ENCODE measurements at places on chromosomes 1 and 21.
A peak's percentile ranks its signal among the peaks of the same experiment; 100 is the strongest.

DNA sequence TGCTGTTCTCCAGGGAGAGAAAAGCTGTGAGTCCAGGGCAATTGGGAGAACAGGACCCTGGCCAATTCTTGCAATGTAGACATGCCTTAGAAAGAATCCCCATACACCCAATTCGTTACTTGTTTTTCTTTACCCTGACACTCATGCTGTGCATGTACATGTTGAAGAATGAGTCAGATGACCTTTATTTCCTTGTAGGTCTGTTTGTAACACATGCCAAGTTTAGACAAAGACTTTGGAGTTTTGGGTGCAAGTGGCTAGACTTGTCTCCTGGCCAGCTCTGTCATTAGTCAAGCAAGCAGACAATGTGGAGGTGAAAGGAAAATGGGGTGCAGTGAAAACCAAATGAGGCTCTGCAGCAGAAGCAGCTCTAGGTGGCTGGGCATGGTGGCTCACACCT is 38.1 kb downstream of the GNPAT start:
- no peak for DNase-seq

DNA sequence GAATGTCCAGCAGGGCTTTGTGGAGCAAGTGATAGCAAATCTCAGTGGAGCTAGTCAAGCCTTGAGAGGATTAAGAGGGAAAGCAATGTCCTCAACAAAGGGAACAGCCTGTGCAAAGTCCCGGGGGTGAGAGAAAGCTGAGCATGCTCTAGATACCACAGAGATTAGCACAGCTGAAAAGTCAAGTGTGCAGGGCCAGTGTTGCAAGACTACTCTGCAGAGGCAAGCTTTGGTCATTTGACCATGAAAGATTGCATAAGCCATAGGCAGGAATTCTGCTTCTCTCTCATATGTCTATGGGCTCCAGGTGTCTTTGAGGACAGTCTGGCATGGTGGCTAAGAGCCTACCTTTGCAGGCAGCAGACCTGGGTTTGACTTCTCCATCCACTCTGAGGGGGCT is 181.0 kb upstream of the JUN start:
- DNase-seq = no peak

GRCh38 chr21:30117631-30118030 is 49.0 kb downstream of the CLDN17 start:
- no peak for DNase-seq

- no peak for DNase-seq
Observed at GRCh38 chr1:171911506-171911905, 70.2 kb downstream of the DNM3 start.

GRCh38 chr1:2381741-2382620 is 9.4 kb downstream of the MORN1 start:
- DNase-seq = peak; percentile 59

GRCh38 chr1:162902416-162902815 is 41.4 kb upstream of the CCDC190 start:
- peak; percentile 63 for DNase-seq

DNA sequence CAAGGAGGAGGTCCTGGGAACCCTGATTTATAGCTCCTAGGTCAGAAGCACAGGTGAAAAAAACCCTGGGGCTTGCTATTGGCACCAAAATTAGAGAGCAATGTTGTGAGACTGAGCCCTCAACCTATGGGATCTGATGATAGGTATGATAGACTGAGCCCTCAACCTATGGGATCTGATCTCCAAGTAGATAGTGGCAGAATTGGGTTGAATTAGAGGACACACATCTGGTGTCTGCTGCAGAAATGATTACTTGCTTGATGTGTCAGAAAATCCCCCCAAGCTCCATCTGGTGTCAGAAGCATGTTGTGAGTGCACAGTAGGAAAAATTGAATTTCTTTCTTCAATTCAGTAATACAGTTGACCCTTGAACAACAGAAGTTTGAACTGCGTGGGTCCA is 62.4 kb downstream of the MAP3K21 start:
- DNase-seq = no peak

DNA sequence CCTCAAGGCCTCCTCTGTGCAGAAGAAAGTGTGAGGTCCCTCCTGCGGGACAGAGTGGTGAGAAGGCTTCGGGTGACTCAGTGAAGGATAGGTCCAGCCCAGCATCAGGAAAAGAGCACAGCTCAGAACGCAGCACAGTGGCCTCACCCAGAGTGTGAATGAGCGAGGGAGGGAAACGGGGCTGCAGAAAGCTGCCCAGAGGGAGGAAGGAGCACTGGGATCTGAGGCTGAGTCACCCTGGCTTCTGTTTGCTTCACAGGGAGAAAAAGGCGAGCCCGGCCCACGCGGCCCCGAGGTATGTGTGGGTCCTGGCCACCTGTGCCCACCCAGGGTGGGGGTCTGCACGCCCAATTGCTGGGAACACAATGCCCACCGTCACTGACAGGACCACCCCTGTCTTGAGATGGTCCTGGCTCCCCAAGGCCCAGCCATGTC is 24.3 kb downstream of the COL6A2 start:
- DNase-seq = peak; percentile 93

DNA sequence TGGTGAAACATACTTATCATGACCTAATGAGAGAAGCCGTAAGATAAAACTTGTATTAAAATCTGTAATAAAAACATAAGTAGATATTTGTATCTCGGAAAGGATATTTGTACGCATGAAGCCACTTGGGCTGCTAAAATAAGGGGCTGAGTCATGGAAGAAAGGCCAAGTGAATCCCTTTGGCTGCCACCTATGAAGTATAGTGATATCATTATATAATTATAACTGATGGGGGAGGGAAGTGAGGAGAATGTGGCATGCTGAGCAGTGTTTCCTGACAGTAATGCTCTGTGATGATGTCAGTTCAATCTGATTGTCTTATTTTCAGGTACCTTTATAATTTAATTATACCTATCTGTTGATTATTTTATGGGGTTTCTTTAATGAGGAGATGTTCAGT is 13.6 kb downstream of the RWDD3 start:
- no peak for DNase-seq

DNA sequence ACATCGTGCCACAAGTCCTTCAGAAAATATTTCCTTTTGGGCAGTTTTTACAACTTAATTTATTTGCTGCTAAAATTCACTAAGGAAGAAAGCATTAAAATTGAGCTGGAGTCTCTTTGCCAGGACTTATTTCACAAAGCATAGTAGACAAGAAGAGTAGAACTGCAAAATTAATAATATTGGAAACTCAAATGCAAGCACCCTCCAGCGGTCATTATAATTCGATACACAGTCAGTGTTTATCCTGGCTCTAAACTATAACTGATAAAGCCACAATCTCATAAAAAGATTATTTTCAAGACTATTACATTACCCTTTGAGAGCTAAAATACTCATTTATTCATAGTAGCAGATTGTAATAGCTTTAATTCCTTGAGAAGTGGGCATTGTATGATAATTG is 655.4 kb downstream of the RWDD3 start:
- no peak for DNase-seq

DNA sequence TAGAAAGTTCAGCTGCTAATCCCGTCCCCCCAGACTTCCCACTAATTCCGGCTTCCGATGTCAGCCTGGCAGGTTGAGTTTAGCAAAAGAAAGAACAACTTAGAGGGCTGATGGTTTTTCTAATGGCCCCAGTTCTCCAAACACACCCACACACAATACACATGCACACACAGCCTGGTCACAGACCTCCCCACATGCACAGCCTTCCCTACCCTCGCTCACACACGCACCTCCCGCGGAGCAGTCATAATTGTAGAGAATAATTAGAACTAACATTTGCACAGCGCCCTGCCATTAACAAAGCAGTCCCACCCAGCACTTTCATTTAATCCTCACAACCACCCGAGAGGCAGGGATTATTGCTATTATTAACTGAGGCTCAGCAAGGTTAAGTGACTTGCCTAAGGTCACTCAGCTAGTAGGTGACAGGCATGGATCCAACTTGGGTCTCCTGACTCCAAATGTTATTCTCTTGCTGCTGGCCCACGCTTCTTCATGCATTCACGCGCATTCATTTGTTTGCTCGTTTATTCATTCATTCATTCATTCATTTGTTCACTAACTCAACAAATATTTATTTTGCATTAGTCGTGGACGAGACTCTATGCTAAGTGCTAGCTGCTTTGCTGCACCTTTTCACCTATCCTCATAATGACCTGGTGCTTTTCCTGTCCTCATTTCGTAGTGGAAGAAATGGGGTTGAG is 274.9 kb downstream of the FOXD2 start:
- no peak for DNase-seq

DNA sequence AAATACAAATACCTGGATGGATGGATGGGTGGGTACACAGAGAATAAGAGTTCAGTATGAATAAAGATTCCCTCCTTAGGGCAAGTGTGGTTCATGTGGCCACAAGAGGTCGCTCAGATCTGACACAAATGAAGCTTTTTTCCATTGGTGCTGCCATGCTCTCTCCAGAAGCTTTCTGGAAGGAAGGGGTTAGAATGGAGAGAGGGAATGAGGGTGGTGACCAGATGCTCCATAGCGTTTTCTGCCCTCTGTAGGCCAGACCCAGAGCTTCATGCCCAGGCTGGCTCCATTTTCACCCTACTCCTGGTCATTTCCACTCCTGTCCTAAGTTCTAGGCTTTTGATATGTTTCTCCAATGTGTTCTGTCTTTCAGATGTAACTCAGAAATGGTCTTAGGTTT is 3.3 kb upstream of the FCRL6 start:
- DNase-seq = peak; percentile 89

- DNase-seq = peak; percentile 12
Observed at GRCh38 chr1:72649991-72650390, 367.7 kb upstream of the NEGR1 start.

Measured in HFFc6 (cell line).